ENCODE measurements at places on chromosomes 11 and 22.

- DNase-seq = peak; percentile 69
These were observed 489.4 kb downstream of the KCNA4 start for GRCh38 chr11:29527391-29527936.

- DNase-seq = no peak
These were observed 1526.8 kb upstream of the TENM4 start for GRCh38 chr11:80967649-80968048.

- DNase-seq = peak; percentile 15
These were observed 33.7 kb downstream of the SVIP start for GRCh38 chr11:22795914-22796313.

DNA sequence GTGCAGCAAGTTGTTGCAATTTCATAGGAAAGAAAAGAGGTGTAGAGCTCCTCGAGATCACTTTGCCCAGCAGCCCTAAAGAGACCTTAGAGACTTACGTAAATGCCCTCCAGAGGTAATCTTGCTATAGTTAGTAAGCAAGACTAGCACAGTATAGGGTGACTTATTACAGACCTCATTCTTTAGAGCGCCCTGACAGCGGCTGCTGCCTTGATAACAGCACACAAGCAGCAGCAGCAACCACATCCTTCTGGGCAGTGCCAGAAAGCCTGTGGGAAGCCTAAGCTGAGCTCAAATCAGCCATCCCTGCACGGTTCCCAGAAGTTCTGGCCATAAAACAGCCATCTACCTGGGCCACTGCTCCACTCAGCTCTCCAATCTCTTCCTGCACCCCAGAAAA, 22.6 kb upstream of the OR56B1 start:
- no peak for DNase-seq

DNA sequence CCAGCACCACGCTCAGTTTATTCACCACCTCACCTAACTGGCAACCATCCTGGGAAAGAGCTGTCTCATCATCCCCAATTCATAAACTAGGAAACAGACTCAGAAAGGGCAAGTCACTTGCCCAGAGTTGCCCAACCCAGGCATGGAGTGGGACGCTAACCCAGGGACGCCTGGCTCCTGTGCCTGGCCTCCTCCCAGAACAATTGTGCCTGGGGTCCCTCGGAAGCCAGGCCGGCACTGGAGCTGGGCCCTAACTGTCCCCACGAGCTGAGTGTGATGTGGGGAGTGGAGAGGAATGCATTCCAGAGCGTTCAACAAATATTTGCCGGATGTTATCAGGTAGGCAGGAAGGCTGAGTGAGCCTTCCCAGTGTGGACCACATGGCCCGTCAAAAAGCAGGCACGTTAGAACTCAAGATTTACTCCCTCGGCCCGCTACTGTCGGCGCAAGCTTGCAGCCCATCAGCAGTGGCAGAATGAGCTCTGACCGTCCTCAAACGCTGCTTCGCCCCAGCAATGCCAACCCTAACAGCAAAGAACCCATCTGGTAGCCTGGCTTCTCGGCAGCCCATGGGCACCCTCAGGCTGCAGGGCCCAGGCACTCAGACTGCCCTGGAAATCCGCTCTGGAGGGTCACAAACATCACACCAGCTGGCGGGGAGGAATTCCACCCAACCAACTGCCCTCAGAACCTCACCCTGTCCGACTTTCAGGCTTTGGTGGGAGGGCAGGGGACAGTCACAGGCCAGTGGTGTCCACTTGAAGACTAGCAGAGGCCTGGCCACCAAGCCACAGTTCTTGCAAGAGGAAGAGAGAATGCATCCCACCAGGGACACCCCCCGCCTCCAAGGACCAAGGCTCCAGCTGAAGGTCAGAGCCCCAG, 35.6 kb downstream of the MYH9 start:
- no peak for DNase-seq

- DNase-seq = peak; percentile 69
These were observed 64.4 kb downstream of the INSC start for GRCh38 chr11:15179167-15179566.

GRCh38 chr11:70420008-70420464, 21.7 kb downstream of the CTTN start:
- DNase-seq = no peak

GRCh38 chr11:61035526-61035835, 64.0 kb downstream of the CD6 start:
- DNase-seq = no peak

DNA sequence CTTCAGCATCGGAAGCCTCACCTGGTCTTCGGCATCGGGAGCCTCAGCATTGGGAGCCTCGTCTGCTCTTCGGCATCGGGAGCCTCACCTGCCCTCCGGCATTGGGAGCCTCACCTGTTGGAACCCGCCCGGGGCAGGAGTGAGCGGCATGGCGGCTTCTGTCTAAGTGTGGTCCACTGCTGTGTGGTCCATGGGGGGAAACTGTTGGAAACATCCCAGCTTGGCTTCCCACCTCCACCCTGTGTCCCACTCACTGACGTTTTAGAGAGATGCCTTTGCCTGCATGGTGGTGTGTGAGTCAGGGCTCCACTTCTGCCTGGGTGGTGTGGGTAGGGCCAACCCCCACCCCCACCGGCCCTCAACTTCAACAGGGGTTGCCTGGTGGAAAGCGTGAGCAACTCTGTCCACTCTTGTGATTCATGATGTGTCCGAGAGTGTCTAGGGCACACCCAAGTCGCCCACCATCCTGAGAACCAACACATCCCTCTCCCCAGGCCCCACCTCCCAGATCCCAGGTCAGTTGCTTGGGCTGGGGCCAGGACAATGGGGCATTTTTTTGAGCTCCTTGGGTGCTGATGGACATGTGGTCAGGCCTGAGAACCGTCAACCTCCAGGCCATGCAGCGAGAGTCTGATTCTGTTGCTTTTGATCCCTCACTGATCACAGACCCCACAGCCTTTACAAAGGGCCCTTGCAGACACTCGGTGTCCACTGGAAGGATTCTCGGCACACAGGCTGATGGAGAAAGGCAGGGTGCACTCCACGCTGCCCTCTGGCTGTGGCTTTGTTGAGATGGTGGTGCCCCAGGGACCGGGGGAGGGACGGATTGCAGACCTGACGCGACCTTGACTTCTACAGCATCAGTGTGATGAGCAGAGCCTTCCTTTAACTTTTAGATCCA, 406.7 kb downstream of the TBC1D22A start:
- peak; percentile 26 for DNase-seq

GRCh38 chr11:63882555-63883242, 34.3 kb downstream of the RCOR2 start:
- DNase-seq = no peak

DNA sequence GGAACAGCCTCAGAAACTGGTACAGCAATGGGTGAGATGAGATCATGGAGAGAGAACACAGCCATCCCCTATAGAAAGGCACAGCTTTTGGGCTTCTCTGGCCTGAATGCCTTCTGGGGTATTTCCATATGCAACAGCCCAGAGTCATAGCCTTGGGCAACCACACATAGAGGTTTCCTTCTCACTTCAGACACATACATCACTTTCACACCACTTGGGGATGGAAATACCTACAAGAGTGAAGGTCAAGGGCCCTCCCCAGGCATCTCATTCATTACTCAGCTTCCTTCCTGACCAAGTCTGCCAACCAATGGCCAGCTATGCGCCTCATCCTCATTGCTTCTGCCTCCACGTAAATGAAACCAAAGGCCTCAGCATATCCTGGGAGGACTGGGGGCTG, 17.7 kb upstream of the OLFML1 start:
- DNase-seq = peak; percentile 32
